ENCODE measurements at places on chromosomes 5 and 9. TPM values are rescaled to one million over a fixed set of nuclear protein-coding genes. Genes with fewer than 3 reads are reported as not detected.

Gene LHX3
- 0.16 TPM for total RNA-seq

DNA sequence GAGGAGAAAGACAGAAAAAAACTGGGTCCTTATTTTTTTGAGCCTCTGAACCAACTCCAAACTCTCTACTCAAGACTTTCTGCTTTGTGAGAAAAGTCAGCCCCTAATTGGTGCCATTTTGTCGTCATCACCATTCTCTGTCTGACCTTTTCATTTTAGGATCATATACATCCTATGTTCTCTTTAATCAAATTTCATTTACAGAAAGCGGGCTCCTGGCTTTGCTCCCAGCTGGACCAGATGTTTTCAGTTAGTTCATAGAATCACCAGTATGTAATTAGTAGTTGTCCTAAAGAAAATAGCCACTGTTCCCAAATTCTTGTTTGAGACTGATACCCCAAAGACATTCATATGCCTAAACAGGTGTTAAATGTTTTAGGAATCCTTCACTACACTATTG lies 28.6 kb upstream of the SLCO4C1 start:
- ATAC-seq: no peak

DNA sequence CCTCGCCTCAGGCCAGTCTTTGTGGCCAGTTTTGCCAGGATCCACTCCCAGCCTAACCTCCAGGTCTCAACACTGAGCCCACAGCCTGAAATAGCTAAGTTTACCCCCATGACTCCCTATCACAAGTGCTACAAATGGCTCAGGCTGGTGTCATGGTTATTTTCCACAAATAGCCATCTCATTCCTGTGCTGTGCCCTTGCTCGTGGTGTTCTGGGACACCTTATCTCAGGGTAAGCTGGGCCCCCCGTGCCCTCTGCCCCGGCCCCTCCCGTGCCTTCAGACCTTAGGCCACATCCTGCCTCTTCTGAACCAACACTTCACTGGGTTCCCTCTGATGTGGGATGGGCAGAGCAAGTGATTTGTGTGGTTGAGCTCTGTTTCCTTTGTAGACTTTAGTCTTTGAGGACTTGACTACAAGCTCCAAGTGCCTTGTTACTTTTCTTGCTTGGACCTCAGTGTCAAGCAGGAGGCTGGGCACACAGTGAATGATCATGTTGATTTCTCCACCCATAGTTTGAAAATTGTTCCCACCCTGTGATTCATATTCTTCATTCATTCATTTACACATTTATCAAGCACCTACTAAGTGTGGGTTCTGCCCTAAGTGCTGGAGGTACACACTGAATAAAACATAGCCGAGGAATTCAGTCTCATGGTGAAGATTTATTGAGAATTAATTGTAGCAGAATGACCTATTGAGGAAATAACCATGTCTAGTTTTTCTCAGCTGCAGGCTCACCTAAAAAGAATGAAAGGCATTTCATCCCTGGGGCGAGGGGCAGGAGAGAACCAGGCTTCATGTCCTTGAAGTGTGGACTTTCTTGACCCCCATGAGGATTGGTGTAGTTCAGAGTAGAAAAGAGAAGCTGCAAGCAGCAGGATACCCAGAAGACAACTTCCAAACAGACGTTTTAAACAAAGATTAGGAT lies 84.5 kb upstream of the CTNNA1 start:
- ATAC-seq: peak; percentile 73

Gene RNF183
- total RNA-seq: 1.9 TPM

Gene GHR
- total RNA-seq: not detected

Gene LCN15
- not detected for total RNA-seq

DNA sequence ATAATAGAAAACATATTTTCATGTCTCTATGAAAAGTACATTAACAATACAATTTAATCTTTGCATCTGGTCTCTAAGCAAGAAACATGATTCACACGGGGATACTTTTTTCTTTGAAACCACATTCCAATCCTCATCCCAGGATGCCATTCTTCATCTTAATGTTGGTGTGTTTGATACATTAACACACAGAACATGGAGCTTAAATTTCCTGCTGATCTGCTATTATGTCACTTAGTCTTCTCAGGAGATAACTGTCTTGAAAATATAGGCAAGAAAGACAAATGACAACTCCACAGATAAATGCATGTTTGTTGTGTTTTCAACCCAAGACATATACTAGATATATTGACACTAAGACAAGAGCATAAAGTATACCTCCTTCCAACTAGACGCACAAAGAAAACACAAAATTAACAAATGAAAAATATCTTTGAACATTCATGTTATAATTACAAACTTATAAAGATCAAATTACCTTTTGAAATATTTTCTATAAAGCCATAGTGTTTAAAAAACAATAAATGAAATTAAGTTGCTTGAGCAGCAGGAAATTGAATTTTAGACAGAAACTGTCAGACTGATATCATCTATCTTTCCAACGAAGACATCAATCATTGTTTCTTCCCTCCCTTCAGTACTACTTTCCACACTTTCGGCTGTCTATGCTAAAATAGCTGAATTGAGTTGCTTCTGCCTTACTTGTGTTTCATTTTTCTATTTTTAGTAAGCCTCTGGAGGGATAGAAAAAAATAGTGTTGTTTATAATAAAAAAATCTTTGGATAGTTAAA lies 1676.7 kb upstream of the CDH9 start:
- ATAC-seq: no peak

GRCh38 chr5:80975065-80975464 lies 14.9 kb downstream of the RASGRF2 start:
- ATAC-seq: no peak

DNA sequence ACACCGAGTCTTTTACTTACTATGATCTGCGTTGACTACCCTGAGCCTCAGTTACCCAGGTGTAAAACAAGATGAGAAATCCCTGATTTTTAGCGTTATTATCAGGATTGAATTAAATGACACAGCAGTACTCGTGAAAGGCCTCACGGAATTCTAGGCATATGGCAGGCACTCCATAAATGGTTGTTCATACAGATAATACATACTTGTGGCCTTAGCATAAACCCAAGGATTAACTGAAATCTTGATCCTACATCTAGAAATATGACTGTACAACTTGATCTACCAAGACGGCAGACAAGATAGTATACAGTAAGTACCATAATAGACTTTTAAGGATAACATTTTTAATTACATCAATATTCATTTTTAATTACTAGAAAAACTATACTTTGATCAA lies 409.8 kb downstream of the BNC2 start:
- no peak for ATAC-seq

- no peak for ATAC-seq
Observed at GRCh38 chr5:124782262-124782661, 35.8 kb upstream of the ZNF608 start.

DNA sequence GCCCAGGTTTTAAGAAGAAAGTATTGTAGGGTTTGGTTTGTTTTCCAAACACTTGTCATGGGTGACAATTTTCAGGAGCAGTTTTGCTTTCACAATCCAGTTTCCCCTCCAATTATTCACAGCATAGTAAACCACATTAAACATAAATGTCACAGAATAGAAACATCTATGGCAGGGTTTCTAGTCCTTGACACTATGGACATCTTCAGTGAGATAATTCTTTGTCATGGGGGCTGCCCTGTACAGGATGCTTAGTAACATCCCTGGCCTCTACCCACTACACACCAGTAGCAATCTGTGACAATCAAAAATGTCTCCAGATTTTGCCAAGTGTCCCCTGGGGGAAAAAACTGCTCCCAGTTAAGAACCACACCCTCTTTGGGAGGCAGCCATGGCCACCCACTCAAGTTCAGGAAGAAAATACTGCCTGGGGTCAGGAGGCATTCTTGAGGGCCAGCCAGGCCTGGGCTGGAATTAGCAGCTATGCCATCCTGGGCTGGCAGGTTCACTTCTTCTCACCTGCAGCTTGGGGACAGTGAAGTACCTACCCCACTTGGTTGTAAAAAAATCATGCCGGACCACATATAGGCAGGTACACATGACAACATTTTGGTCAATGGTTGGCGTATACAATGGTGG lies 116.3 kb downstream of the HSD17B3 start:
- peak; percentile 72 for ATAC-seq

Gene SOWAHA
- total RNA-seq: not detected

Gene SOHLH1
- not detected for total RNA-seq

DNA sequence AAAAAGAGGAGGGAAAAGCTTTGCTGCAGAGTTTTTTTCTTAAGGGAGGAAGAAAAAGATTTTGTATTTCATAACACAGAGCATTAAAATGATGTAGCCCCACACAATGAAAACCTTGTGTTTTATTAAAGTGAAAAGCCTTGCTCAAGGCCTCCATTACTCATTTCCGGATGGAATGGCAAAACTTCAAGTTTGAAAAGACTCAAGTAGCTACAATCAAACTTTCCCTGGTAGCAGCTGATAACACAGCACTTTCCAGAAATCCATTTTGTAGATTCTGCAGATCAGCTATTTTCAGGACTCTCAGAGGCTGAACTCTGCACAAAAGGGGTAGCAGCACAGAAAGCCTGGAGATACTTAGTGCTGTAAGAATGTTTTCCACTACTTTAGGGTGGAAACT lies 374.8 kb downstream of the NFIB start:
- no peak for ATAC-seq

Gene AGXT2
- total RNA-seq: not detected

- no peak for ATAC-seq
Observed at GRCh38 chr5:168489059-168489458, 2.8 kb downstream of the RARS1 start.

DNA sequence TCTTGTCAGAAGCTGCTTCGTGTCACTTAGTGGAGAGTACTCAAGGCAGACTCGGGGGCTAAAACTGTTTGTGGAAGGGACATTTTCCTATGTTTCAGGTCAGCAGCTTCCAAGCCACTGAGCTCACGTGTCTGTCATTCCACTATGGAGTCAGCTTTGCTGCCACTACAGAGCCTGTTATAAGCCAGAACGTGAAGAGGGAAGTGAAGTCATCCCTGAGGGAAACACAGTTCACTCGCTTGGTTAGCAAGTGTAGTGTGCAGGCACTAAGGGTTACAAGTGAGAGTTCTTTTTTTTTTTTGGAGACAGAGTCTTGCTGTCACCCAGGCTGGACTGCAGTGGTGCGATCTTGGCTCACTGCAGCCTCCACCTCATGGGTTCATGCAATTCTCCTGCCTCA lies 24.5 kb upstream of the LTC4S start:
- no peak for ATAC-seq

Gene DIPK1B
- total RNA-seq: not detected

DNA sequence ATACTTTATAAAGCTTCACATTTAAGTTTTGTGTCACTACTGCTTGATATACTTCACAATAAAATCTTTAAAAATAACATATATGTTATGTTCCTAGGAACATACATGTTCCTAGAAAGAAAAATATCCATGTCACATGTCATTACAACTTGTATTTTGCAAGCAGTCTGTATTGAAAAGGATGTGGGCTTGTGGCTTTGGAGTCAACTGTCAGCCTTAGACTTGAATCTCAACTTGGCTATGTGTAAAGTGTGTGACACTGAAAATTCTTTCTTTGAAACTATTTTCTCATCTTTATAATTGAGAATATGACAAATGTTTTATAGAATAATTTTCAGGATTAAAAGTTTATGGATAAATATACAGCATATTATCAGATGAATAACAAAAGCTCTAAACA lies 273.1 kb downstream of the KIAA0825 start:
- ATAC-seq: no peak

DNA sequence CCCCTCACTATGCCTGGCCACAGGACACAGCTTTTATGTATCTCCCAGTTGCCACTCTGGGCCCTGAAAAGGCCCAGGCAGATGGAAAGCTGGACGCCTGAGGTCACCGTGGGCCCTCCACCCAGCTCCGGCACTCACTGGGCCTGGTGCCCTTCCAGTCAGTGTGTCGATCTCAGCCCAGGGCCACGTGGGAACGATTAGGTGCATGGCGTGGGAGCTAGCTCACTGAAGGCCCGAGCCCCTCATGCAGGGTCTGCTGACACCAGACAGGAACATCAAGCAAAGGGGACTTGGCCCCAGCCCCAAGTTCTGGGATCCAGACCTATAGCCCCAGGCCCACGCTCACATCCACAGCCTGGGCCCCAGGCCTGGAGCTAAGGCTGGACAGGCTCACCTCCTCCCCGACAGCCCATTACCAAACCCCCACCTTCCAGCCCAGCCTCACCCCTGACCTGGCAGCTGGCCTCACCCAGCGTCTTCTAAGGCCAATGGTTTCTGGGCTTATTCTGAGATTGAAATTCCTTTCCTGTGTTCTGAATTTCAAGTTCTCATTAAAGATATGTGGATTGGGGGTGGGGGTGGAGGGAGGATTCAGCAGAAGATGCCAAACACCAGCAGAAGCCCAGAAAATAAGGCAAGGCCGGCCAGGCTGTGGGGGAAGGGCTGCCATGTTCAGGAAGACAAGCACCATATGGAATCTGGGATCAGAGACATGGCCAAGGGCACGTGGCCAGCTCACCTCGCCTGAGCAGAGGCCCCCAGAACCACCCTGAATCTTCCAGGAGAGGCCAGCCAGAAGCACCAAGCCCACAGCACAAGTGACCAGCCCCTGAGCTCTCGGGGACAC lies 74.5 kb downstream of the ADAMTS2 start:
- no peak for ATAC-seq

- ATAC-seq: peak; percentile 64
Observed at GRCh38 chr5:170306381-170306831, 8.8 kb upstream of the LCP2 start.

GRCh38 chr5:140248414-140248813 lies 54.5 kb downstream of the PFDN1 start:
- ATAC-seq: no peak

DNA sequence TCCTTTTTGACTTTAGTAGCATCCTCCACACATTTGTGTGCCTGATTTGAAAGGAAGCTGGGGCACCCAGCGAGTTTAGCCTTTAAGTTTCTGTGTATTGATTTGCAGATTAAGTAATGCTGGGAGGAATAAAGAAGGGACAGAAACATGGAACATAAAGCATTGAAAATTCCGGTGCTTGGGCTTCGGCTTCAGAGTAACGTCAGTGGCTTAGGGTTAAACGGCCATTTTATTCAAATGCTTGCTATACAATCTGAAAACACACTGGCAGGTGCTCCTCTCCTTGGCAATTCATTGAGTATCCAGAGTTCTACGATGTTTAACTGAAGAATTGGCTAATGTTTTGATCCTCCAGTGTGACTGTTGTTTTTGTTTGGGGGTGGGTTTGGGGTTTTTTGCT lies 58.0 kb upstream of the FSD1L start:
- no peak for ATAC-seq

- no peak for ATAC-seq
Observed at GRCh38 chr9:131101207-131101964, 5.1 kb downstream of the AIF1L start.

DNA sequence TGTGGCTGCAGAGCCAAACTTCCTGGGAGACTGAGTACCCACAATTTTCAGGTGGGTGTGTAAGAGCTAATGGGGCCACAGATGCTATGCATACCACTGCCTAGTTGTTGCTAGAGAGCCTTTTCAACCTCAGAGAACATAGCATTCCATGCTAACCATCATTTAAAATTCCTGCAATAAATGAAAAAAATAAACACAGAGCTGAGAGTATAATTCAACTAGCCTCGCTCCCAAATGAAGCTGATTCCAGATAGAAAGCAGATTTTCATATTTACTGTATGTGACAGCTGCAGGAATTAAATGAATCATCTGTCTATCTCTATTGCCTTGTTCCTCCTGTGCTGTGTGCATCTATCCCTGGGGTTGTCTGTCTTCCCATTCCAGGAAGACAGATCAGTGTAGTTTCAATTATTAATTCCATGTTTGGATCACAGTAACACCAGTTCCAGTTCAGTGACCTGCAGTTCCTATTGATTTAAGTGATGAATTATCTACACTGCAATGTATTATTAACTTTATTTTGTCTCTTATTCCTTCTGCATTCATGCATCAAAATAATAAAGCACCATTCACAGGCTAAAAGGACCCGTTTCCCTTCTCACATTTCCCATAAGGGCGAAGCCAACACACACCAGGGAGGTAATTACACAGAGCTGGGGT lies 324.5 kb downstream of the SLIT3 start:
- no peak for ATAC-seq

- ATAC-seq: no peak
Observed at GRCh38 chr9:94639999-94640376, 670 bp upstream of the FBP1 start.
